ENCODE measurements at places on chromosomes 6 and 20.

DNA sequence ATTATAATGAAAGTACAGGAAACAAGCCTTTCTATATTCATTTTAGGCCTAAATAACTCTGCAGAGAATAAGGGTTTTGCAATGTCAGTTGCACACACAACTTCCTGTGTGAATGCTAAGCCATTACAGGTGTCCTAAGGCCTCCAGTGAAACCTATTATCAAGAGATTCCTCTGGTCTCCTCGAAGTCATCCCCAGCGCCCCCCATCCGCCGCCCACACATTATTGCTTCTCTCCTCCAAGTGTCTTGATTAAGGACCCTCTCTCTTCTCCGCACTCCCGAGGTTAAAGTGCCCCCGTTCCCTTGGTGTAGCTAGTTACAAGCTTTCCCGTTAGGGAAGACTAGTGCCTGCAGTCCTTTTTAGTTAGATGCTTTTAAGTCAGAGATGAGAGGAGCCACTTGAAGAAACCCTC is 1.3 kb downstream of the HIVEP2 start:
- no peaks in the 10 kb centered on the region for H3K27me3 ChIP-seq
- peaks cover 11% of the 10 kb centered on the region for H3K36me3 ChIP-seq
- DNase-seq: peak; percentile 62
- H3K4me1 ChIP-seq: peaks cover 53% of the 10 kb centered on the region
- peak overlapping the region; percentile 99 for H3K4me3 ChIP-seq

- H3K36me3 ChIP-seq: peaks cover 2% of the 10 kb centered on the region
- H3K4me3 ChIP-seq: peak overlapping the region; percentile 87
- DNase-seq: no peak
- H3K4me1 ChIP-seq: peaks cover 35% of the 10 kb centered on the region
Measured at GRCh38 chr20:64078934-64079272, 415 bp downstream of the RGS19 start.

- H3K4me3 ChIP-seq: no peak overlapping the region
- H3K27me3 ChIP-seq: no peaks in the 10 kb centered on the region
- DNase-seq: no peak
- peak overlapping the region; percentile 4 for H3K27ac ChIP-seq
Measured at GRCh38 chr6:30821862-30822784, 62.2 kb upstream of the DDR1 start.

GRCh38 chr6:15121977-15122550 is 123.8 kb upstream of the JARID2 start:
- H3K27ac ChIP-seq: no peak overlapping the region
- H3K27me3 ChIP-seq: no peaks in the 10 kb centered on the region
- H3K4me3 ChIP-seq: no peak overlapping the region
- H3K4me1 ChIP-seq: no peaks in the 10 kb centered on the region
- no peaks in the 10 kb centered on the region for H3K36me3 ChIP-seq

DNA sequence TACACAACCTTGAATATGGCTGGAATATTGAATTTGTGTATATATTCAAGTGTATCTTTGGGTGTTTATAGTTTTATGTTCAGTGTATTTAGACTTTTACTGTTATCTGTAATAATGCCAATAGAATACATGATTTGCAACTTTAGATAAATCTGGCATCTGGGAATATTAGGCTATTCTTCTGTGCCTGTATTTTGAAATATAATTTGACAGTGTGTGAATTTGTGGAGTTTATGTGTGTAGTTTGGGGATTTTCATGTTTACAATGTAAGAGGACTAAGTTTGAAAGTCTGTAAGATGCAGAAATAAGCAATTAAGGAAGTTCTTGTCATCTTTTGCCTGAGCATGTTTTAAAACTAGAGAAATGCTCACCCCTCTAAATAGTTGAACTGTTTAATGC is at the start of gene OR10C1:
TSS of gene OR10C1 (plus strand) at position 301 of the 400 bp plus-strand sequence. CDS start 710 bp downstream, outside the sequence.
- no peak within 1 kb of the TSS for H3K27ac ChIP-seq
- peaks cover 37% of the 10 kb centered on the region for H3K27me3 ChIP-seq
- no peak within 1 kb of the TSS for H3K4me3 ChIP-seq
- H3K4me1 ChIP-seq: no peaks in the 10 kb centered on the region

- DNase-seq: no peak
- no peak overlapping the region for H3K27ac ChIP-seq
- H3K4me1 ChIP-seq: no peaks in the 10 kb centered on the region
- peaks cover 4% of the 10 kb centered on the region for H3K27me3 ChIP-seq
Measured at GRCh38 chr6:140083375-140083774, 708.9 kb upstream of the CITED2 start.

DNA sequence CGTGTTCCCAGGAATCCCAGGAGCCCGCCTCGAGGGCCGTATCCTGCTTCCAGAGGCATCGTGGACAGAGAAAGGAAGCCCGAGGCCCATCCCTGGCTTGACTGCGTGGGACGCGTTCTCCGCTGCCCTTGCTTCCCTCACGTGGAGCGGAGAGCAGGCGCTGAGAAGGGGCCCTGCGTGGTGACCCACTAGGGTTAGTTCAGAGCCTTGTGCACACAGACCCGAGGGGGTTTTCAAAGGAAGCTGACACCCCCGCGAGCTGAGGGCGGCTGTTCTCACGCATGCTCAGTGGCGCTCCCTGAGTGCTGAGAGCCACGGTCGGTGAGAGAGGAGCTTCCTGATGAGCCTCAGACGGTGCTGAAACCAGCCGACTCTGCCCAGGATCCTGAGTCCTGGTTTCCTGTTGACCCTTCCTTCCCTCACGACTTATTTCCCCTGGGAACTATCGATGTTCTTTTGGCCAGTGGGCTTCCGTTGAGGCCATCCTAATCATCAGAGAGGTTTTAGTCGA is 28.9 kb upstream of the CCR6 start:
- DNase-seq: peak; percentile 62
- peak overlapping the region; percentile 0 for H3K4me3 ChIP-seq
- H3K27me3 ChIP-seq: peaks cover 2% of the 10 kb centered on the region
- H3K36me3 ChIP-seq: no peaks in the 10 kb centered on the region

DNA sequence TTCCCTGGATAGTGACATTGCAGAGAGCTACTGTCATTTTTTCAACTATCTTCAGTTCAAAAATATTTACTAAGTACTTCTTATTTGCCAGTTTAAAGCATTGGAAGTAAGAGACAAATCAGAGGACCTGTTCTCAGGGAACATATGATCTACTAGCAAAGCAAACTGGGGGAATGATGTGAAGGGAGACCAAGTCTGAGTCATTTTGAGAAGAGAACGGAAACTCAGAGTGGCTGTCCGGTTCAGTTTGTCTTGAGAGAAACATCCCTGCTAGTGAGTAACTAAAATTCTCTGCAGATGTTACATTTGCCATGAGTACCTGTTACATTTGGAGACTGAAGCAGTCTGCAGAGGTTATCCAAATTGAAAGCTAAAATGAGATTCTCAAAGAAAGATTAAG is 118.3 kb downstream of the KCNQ5 start:
- peak overlapping the region; percentile 4 for H3K27ac ChIP-seq
- peak; percentile 22 for DNase-seq
- no peak overlapping the region for H3K4me3 ChIP-seq
- peaks cover 30% of the 10 kb centered on the region for H3K4me1 ChIP-seq

DNA sequence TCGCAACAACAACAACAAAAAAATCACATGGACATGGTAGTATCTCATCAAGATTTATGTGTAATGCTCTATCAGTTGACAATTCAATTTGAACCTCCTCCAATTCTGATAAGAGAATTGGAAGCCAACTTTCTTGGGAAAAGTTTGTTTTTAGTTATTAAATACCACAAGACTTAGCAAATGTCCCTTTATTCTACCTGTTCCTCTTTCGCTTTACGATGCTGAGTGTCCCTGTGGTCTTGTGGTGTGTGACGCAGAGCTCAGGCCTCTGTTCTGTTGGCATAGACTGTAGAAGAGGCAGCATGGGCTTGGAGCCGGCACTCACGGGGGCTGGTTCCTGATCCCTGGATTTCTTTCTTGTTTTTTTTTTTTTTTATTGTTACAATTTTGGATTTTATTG is 76.7 kb downstream of the PSMB1 start:
- H3K4me3 ChIP-seq: no peak overlapping the region
- DNase-seq: no peak
- no peak overlapping the region for H3K27ac ChIP-seq
- no peaks in the 10 kb centered on the region for H3K36me3 ChIP-seq
- H3K4me1 ChIP-seq: no peaks in the 10 kb centered on the region

- H3K4me3 ChIP-seq: no peak overlapping the region
- H3K4me1 ChIP-seq: no peaks in the 10 kb centered on the region
- no peak overlapping the region for H3K27ac ChIP-seq
- H3K36me3 ChIP-seq: no peaks in the 10 kb centered on the region
Measured at GRCh38 chr20:18992418-18992817, 178.8 kb downstream of the SCP2D1 start.

GRCh38 chr20:62197311-62197710 is 14.5 kb downstream of the MTG2 start:
- no peaks in the 10 kb centered on the region for H3K27me3 ChIP-seq
- H3K27ac ChIP-seq: no peak overlapping the region
- no peaks in the 10 kb centered on the region for H3K4me1 ChIP-seq
- peaks cover 33% of the 10 kb centered on the region for H3K36me3 ChIP-seq
- no peak for DNase-seq

DNA sequence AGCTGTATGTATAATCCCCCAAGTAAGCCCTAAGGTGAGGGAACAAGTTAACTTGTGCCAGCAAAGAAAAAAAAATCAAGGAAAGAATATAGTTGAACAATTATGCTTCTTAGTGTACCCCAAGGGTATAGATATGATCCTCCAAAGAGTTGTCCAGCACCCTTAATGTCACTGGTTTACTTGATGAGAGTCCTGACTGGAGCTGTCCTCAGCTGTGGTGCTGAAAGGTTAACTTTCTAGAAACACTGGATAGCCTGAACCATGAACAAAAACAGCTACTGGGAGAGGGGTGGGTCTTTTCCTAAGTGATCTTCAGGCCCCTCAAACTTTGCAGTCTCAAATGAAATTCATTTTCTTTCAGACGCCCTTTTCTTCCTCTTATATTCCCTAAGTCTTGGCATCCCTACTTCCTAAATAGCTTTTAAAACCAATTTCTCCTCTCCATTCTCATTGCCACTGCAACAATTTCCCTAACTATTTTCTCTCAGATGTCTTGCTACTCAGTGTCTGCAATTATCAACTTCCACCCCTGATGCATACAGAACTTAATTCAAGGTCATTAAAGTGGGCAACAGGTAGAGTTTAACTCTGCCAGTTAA is 83.5 kb upstream of the PROKR2 start:
- H3K27me3 ChIP-seq: peaks cover 15% of the 10 kb centered on the region
- H3K4me1 ChIP-seq: no peaks in the 10 kb centered on the region
- DNase-seq: peak; percentile 41
